ENCODE measurements at places on chromosomes 3 and 15.

- no peak for DNase-seq
These were observed 65.8 kb downstream of the MB21D2 start for GRCh38 chr3:192851821-192852372.

DNA sequence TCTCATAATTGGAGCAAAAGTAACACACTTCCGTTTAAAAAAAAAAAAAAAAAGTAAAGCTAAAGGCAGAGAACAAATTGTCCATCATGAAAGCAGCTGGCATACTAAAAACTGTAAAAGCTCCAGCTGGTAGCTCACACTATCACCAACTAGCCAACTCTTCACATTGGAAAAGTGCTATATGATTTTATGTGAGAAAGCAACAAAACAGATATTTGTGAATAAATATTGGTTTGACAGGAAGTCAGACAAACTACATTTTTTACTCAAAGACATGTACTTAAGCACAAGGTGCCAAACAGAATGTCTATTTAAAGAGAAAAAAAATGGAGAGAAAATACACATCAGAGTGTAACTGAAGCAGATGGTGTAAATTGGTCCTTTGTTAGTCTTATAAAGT is 231.2 kb upstream of the CADM2 start:
- DNase-seq, result no peak

GRCh38 chr3:127821394-127821793 is 921 bp downstream of the MGLL start:
- DNase-seq, result no peak

- no peak for DNase-seq
These were observed 16.9 kb downstream of the TCAIM start for GRCh38 chr3:44355362-44356033.

DNA sequence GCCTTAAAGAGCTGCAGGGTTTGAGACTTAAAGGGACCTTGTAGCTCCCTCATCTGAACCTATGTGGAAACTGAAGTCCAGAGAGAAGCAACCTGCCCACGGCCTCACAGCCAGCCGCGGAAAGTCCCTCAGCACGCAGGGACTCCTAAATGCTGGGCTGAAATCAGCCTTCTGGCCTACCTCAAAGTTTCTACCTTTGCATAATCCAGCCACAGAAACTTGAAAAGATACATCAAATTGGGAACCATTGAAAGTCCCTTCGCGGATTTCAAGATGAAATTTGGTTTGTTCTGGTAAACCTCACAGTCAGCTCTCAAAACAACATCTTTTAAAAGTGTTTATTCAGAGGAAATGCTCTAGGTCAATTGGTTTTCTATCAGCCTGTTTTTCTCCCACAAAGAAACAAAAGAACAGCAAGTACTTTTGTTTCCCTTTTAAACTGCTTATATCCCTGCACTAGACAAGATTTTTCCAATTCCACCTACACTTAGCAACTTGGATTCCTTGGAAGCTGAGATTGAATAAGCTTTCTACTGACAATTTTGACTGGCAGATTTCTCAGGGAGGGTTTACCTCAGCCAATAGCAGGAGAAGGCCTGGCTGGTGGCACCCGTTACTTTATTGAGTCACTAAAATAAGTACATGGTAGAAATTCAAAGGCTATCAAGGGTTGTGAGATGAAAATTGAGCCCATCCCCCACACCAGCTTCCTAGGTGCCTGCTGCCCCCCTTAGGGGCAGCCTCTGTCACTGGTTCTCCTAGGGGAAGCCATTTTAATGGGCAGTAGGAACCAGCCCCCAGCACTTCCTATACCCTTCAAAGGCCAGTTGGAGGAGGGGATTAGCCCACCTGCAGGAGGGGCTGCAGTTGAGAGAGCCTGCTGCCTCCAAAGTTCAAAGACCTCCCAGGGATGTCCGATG is 171.2 kb downstream of the ADAMTS17 start:
- peak; percentile 59 for DNase-seq

DNA sequence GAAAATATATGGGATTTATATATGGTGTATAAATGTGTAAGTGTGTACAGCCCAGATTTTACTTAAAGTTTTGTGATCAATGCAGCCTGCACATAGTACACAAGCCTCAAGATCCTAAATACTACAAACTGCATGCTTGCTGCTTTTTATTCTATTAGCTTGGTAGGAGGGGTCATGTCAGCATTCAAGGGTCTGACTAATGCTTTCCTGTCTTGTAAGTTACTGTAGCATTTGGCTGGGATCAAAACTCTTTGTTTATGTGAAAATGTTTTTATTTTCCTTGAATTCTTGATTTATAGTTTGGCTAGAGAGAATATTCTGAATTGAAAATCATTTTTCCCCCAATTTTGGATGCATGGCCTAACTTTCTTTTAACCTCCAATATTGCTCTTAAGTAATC is 370.9 kb downstream of the NSUN3 start:
- DNase-seq, result no peak
